ENCODE measurements at places on chromosomes 11 and 22.

DNA sequence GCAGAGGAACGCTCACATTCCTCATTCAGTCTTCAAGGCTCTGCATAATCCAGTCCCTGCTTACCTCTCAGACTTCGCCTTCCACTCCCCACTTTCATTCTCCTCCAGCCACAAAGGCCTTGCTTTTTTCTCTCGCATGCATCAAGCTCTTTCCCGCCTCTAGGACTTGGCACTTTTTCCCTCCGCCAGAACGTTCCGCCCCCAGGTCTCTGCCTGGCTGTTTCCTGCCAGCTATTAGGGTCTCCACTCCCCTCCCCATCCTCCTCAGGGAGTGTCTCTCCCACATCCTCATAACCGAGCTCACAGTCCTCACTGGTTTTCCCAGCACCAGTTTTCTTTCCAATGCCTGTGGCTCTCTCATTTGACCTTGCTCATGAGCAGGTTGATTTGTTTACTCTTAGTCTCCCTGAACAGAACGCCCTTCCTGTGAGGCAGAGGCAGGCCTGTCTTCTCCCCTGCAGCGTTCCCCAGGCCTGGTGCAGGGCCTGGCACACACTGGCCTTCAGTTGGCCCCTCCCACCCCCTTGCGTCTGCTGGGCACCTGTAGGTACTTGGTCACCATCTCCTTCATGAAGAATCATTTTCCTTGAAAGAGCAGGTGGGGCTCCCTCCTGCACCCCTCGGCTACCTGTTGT lies 75.2 kb downstream of the RTL6 start:
- no peak for DNase-seq

- no peak for DNase-seq
Measured at GRCh38 chr11:90242894-90243416, 20.1 kb upstream of the CHORDC1 start.

DNA sequence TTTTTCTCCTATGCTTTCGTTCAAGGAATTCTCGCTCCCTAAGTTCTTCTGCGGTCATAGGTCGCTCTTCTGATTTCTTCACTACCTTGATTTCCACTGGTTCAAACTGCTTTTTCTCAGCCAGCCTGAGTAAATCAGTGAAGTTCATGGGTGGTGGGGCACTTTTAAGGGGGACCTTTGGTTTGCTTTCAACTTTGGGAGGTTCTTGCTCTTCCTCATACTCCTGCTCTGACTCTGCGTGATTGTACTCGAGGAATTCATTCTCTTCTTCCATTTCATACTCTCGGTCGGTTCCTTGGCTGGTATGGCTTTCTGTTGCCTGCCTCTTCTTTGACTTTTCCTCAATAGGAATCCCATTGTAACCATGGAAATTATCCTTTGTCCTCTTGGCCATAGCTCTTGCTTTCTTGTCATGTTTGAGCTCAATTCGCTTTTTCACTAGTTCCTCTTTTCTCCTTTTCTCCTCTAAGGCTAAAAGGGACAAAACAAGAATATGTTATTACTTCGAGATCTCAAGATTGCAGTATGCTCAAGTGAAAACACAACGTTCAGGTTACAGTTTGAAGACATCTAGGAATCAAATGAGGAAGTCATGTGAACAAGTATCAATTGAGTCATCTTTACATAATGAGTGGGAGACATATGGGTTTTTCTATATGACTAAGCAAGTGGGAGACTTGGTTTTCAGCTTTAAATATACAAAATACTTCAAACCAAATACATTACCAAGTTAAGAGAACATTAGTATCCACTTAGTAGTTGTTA lies 16.2 kb downstream of the MISFA start:
- DNase-seq, result no peak

- DNase-seq, result no peak
Measured at GRCh38 chr22:42758931-42759629, 38.4 kb upstream of the A4GALT start.

- no peak for DNase-seq
Measured at GRCh38 chr11:94376841-94377240, 24.4 kb downstream of the GPR83 start.
